A549 treated with Mapracorat at 1 μM for 4 hours (cell line): ENCODE measurements at places on chromosomes 5 and 9. TPM values are rescaled to one million over a fixed set of nuclear protein-coding genes. Genes with fewer than 3 reads are reported as not detected.

PCDHGA11 gene
- 0.04 to 0.06 TPM (median 0.05 TPM) in 3 of 5 replicates, not detected in the others for total RNA-seq

TTC16 gene
- total RNA-seq = 0.05 to 0.06 TPM (median 0.06 TPM) in 4 of 5 replicates, not detected in the other

PCA3 gene
- total RNA-seq = not detected in 5 replicates

TEX48 gene
- total RNA-seq = not detected in 5 replicates

AQP3 gene
- total RNA-seq = 11.5 to 20.2 TPM (median 17.9 TPM) in 5 replicates

MCIDAS gene
- 1.6 to 2.2 TPM (median 1.8 TPM) in 5 replicates for total RNA-seq

IL31RA gene
- total RNA-seq = 1.0 to 1.5 TPM (median 1.3 TPM) in 5 replicates

HCN1 gene
- total RNA-seq = not detected in 5 replicates

GMCL2 gene
- not detected in 5 replicates for total RNA-seq

PCDHB14 gene
- 0.05 to 0.21 TPM (median 0.14 TPM) in 5 replicates for total RNA-seq

GRPEL2 gene
- 7.0 to 8.4 TPM (median 7.4 TPM) in 5 replicates for total RNA-seq

HNRNPAB gene
- 305 to 335 TPM (median 317 TPM) in 5 replicates for total RNA-seq

AK3 gene
- total RNA-seq = 46.4 to 54.6 TPM (median 52.7 TPM) in 5 replicates

ANGPTL2 gene
- total RNA-seq = not detected in 5 replicates

CNOT8 gene
- 29.7 to 35.9 TPM (median 34.9 TPM) in 5 replicates for total RNA-seq

SMIM33 gene
- not detected in 5 replicates for total RNA-seq

PTGR1 gene
- 306 to 351 TPM (median 337 TPM) in 5 replicates for total RNA-seq
